Substantia nigra (tissue), 51 donors: ENCODE measurements at places on chromosomes 11 and 22.

DNA sequence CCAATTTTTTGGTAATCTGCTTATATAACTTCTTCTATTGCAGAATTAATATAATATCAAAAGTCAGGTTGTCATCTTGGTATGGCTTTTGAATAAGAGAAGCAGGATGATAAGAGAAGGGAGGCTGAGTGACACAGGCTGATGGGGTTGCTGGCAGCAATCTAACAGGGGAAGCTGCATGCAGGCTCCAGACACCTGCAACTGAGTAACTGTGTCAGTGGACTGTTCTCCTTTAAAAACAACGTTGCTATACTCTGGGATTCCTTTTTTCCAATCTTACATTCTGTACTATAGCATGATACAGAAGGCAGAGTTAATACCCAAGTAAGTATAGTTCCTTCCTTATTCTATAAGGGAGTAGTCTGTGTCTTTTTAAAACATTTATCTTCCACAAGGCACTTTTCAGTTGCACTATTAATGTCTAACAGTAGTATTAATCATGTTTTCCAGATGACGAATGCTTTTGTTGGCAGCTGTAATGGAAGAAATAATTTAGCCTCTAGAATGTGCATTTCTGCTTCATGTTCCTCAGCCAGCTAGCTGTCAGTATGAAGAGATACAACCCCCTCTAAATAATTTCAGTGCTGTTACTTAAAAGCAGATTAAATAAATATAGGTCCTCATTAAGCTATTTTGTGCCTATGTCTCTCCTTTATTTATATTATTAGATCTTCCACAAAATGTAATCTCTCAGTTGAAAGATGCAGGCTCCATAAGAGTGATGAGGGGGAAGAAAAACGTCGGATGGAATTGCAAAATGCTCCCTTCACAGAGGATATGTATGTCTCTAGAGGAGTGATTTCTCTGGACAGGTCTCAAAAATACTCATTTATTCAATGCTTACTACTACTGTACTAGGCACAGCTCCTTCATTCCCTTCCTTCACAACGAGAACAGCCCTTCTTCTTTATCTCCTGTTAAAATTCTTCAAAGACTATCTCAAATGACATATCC lies 50.8 kb downstream of the ATG16L2 start:
- no peak for DNase-seq

GRCh38 chr11:103537904-103538502 lies 428.8 kb downstream of the DYNC2H1 start:
- no peak for DNase-seq

DNA sequence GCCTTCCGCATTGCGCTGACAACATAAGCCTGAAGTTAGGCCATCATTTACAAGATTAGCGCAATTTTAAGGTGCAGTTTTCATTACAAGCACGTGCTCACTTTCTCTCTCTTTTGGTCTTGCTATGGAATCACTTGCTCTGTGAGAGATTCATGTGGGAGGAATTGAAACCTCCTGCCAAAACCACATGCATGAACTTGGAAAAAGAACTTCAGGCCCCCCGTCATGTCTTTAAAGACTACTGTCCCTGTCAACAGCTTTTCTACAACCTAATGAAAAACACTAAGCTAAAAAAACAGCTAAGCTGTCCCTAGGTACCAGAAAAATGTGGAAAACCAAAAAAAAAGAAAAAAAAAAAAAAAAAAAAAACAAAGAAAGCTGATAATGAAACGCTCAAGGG lies 1707.6 kb upstream of the RAG2 start:
- DNase-seq, result no peak

DNA sequence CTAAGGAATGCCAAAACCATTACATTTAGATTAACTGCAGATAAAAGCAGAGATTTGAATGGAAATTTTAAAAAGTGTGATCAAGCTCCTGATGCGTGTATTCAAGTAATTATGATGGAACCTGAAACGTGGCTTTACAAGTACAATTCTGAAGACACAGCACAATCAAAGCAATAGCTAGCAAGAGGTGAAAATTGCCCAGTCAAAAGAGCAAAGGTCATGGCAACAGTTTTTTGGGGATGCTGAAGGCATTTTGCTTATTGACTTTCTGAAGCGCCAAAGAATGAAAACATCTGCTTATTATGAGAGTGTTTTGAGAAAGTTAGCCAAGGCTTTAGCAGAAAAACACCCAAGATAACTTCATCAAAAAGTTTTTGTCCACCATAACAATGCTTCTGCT lies 389.6 kb upstream of the TENM4 start:
- DNase-seq, result no peak

DNA sequence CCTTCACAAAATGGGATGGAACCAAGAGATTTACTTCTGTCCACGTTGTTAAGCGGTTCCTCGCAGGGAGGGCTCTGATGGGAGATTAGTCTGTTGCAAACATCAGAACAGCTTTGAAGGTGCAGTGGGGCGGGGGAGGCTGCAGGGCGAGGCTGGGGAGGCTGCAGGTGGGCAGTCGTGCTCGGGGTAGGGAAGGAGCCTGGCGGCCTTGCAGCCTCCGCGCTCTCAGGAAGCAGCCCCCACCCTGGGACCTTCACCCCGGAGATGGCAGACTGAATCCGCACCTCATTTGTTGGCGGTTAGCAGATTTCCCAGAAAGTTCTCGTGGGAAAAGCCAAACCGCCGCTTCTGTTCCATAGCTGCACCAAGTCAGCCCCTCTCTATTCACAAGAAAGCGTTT lies 237.3 kb downstream of the BRD1 start:
- DNase-seq, result no peak

DNA sequence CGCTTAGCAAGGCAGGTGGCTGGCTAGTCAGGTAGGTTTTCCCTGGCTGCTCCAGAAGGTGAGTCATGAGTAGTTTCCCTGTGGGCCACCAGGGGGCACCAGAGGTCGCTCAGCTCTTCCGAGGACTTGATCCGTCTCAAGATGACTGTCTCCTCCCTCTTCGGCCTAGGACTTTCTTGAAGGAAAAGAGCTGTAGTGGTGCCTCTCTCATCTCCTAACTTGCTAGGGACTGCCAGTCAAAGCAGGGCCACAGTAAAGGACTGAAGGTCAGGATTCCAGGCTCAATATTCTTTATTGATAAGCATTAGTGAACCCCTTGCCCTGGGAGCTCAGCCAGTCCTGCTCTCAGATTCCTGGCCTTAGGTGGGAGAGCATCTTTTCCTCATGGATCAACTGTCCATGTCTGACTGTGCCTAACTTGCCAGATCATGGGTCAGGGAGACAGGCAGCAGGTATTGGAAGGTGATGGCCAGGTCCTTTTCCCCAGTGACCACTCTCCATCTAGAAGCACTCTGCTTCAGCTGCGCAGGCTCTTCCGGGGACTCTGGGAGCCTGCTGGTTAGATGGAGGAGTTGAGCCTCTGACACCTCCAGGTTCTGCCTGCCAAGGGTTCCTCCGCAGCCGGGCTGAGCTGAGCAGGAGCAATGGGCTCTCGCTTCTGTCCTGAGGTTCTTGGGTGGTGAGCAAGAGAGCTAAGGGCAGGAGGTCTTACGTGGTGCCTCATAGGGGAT lies 1.9 kb downstream of the POLD4 start:
- peak; percentile 22 for DNase-seq

- DNase-seq, result no peak
Measured at GRCh38 chr22:19018256-19018655, 82.2 kb upstream of the PRODH start.

DNA sequence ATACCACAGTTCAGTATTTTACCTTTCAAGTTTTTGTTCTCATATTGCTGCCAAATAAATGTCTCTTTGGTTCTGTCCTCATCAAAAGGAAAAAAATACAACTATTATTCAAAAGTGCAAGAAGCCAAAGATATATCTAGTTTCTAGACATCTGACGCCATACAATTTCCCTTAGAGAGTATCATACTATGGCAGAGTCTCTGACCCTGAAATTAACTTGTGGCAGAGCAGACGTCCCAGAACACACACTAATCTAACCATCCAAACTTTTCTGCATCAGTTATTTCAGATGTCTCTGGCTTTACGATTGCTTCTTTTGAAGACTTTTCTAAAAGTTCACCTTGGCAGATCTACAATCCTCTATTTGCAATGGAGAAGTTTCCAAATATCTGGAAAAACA lies 2.7 kb downstream of the OR51T1 start:
- DNase-seq, result no peak

DNA sequence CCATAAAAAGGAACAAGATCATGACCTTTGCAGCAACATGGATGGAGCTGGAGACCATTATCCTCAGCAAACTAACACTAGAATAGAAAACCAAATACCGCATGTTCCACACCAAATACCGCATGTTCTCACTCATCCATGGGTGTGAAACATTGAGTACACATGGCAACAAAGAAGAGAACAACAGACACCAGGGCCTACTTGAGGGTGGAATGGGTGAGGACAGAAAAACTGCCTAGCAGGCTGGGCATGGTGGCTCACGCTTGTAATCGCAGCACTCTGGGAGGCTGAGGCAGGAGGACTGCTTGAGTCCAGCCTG lies 12.3 kb downstream of the EHD1 start:
- DNase-seq, result no peak

- DNase-seq, result no peak
Measured at GRCh38 chr11:110286298-110287040, 9.9 kb downstream of the RDX start.

- DNase-seq, result no peak
Measured at GRCh38 chr22:36465232-36466021, 16.0 kb downstream of the TXN2 start.

GRCh38 chr11:43942662-43943371 lies 380 bp downstream of the C11orf96 start:
- no peak for DNase-seq

DNA sequence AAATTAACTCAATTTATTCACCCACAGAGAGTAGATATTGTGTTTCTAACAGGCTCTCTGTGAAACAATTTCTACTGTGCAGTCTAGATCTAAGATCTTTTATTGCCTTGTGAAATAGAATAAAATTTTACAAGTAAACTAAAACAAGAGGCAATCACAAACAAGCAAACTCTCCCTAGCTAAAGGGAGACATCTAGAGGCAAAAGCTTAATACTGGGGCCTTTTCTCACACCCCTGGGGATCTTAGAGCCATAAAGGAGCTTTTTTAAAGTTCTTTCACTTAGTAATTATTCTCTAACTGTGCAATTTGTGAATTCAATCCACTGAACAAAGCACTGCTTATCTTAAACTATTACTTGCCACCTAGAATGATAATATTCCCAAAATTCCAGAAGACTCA lies 19.7 kb downstream of the ALG9 start:
- no peak for DNase-seq

GRCh38 chr11:3835751-3836150 lies 5.0 kb downstream of the RHOG start:
- DNase-seq, result no peak

DNA sequence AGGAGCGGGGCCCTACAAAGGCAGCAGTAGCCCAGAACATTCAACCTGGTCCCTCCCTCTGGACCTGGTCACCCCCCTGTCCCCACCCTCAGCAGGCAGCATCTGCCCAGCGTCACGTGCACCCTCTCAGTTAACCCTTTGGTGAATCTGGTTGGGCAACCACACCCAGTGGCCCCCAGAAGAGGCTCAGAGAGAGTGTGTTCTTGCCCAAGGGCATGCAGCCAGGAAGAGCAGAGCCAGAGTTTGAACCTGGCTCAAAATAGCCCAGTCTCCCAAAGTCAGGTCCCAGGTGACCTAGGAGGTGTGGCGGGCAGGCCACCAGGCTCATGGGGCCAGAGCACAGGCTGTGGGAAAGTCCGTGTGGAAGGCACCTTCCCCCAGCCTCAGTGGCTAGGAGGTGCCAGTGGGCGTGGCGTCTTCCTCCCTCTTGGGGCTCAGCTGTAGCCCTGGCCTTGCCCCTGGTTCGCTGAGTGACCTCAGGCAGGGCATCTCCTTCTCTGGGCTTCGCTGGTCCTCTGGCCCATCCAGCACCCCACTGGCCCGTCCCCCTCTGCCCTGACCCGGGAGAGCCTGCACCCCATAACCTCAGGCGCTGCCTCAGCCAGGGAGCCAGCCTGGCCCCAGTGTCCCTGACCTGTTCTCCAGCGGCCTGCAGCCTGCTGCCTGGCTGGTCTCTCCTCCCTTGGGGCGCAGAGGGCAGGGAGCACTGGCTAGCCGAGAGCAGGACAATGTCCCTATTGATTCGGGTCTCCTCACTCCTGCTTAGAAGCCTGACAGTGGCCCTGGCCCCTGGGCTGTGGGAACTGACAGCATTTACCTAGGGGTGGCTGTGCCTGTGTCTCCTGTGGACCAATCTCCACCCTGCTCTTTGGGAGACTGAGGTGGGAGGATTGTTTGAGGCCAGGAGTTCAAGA lies 7.0 kb downstream of the ALDH3B1 start:
- no peak for DNase-seq

DNA sequence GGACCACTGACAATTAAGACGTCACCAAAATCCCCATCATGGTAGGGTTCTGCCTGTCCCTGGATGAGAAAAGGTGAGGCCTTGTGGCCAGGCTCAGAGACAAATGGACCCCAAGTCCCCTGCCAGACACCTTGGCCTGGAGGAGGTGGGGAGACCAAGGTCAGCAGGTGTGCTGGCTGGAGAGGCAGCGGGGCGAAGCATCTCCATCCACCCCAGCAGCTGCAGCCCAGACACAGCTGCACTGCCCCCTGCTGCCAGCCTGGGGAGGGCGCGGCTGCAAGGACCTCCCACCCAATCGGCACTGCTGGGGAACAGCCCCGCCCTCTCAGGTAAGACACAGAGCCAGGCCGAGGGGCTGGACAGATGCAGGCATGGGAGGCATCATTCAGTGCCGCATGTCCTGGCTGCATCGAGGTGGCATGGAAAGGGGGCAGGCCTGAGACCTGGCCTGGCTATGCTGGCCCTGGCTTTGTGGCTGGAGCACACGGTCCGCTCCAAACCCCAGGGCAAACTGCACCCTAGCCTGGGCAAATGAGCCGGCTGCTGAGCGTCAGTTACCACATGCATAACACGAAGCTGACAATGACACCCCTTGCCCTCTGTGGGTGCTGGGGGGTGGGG lies 12.2 kb upstream of the MFNG start:
- no peak for DNase-seq
